ENCODE measurements at places on chromosomes 2 and 18.

- DNase-seq, result no peak
Observed at GRCh38 chr2:186526281-186526680, 40.2 kb downstream of the ZC3H15 start.

DNA sequence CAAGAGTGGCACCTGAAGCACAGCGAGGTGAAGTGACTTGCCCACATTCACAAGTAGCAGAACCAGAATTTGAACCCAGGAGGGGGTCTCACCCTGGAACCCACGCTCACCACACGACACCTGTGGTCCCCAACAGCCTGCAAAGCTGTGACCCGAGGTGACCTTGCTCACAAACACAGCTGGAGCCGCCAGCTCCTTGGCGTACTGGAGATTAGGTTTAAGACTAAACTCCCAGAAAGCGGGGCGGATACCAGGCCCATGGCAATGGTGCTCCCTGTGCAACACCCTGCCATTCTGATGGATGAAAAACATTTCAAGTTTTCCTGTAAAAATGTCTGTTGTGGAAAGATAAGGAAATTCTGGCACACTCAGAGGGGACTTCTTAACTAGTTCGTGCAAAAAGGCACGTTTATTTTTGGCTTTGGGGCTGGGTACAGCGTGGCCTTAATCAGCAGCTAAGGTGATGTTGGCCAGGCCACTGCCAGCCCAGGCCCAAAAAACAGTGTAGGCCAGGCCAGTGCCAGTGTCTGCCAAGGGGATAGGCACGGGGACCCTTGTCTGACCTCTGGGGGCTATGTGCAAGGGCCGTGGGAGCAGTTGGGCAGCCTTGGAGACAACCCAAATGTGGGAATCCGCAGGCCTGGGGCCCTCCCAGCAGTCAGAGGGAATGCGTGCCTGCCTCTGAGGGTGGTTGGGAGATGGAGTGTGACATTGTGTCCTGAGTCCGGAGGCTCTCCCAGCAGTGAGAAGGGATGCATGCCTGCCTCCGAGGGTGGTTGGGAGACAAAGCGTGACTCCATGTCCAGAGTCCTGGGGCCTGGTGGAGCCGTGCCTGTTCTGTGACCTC is 185.0 kb upstream of the HS6ST1 start:
- DNase-seq, result no peak

GRCh38 chr2:215756346-215756730 is 257.0 kb downstream of the MREG start:
- no peak for DNase-seq

DNA sequence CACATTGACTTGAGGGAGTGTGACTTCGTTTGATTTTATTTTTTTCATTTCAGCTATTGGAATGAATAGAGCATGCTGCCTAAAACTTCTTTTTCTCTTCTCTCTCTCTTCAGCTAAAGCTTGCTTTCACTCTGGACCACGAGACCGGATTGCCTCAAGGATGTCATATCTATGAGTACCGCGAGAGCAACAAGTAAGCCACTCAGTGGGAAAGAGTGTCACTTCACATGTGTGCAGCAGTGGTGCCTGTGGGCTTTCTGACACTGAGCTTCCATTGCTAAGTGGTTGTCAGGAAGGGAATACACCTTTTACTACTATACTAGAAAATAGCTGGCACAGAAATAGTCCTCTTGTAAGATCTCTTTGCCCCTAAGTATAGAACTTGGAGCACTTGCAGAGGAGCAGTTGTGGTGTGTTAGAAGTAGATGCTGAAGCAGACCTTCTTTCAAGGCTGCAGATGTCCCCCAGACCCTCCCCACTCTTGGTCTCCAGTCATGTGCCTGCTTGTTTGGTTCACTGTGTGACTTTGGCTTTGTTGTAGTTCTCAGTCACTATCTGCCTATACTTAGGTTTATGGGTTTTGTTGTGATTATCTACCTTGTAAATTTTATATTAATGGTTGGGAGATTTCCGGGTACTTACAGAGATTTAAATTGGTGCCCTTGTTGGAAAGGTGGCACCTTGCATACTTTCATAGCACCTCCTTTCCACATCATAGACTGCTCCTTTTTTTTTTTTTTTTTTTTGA is 78.5 kb upstream of the ALPP start:
- DNase-seq, result no peak

DNA sequence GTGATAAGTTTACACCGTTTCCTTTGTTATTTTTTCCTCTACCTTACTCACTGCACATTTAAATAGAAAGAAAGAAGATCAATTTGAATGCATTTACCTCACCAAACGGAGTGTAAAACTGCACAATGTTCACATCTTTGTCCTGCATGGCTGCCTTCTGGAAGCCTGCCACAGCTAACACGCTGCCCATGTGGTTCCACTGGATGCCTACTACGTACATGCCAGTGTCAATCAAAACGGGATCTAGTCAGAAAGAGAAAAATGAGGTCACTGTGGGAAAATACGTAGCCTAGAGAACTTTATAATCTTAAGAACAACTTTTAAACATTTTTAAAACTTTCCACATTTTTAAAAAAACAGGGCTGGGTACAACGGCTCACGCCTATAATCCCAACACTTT is 16.4 kb downstream of the WDR35 start:
- no peak for DNase-seq
